ENCODE measurements at places on chromosomes 12 and 14.
A peak's percentile ranks its signal among the peaks of the same experiment; 100 is the strongest.

GRCh38 chr12:108591267-108591980 is 6.5 kb downstream of the TMEM119 start:
- no peak for DNase-seq

DNA sequence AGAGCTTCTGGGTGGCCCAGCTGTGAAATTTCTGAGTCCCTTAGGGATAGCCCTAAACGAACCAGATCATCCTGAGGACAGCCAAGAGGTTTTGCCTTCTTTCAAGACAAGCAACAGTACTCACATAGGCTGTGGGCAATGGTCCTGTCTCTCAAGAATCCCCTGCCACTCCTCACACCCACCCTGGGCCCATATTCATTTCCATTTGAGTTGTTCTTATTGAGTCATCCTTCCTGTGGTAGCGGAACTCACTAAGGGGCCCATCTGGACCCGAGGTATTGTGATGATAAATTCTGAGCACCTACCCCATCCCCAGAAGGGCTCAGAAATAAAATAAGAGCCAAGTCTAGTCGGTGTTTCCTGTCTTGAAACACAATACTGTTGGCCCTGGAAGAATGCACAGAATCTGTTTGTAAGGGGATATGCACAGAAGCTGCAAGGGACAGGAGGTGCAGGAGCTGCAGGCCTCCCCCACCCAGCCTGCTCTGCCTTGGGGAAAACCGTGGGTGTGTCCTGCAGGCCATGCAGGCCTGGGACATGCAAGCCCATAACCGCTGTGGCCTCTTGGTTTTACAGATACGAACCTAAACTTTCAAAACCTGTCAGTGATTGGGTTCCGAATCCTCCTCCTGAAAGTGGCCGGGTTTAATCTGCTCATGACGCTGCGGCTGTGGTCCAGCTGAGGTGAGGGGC is 38.9 kb downstream of the DAD1 start:
- DNase-seq, result no peak

- DNase-seq, result no peak
Measured at GRCh38 chr12:104522985-104523722, 66.4 kb downstream of the CHST11 start.

DNA sequence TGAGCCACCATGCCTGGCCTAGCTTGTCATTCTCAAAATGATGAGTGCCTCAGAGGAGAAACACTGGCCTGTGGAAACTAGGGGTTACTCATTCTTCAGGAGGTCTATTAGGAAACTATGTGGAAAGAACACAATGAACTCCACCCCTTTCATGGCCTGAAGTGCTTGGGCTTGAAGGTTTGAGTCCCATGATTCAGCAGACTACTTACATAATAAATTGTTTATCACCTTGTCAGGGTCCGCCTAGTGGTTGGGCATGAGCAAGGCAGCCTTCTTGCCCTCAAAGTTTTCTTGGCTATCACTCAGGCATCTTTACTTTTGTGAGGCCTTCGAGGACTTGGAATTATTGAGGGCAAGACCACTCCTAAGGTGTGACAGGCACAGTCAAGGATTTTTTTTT is 251.2 kb downstream of the ACSS3 start:
- no peak for DNase-seq

DNA sequence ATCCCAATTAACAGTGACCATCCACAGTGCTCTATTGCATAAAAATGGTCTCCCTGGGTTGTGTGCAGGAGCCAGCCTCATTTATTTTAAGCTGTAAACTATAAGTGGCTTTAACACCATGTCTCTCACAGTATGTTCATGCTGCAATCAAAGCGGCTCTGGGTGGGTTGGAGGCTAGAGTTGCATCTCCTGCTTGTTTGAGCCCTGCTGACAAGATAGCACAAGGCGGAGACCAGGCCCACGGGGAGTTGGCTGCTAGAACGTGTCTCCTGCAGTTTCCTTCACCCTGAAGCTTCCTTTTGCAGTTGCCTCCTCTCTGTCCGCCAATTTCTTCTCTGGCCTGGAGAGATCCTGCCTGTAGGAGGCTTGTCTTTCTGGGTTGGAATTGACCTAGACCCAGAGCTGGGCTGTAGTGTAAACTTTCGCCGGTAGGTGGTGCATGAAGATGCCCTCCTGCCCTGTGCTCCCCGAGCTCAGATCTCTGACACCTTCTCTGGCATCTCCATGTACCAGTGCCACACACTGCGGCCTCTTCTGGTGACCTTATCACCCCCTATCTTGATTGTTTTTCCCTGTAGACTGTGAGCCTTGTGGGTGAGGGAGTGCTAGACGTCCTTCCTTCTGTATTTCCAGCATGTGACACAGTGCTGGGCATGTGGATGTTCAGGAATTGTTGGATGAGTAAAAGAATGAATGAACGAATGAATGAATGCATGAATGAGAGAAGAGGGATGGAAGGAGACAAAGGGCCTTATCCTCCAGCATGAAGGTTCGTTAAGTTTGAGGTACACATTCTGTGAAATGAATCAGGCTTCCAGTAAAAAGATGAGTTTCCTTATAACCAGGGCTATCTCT is 10.4 kb downstream of the OTUB2 start:
- DNase-seq, result peak; percentile 7

DNA sequence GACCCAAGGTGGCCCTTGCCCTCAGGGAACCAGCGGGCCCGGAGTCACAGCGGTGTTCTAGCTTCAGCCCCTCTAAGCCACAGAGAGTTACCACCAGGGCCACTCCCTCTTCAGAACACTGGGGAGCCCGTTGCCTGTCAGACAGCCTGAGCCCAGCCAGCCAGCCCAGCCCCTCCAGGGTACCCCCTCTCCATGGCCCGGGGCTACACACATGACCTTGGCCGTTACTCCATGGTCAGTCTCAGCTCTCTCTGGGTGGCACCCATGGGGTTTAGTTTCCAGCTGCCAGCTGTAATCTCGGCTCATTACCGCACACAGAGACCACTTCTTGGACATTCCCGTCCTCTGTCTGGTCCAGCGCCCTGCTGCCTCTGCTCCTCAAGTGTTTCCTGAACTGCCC is 35.0 kb downstream of the PPP2R5C start:
- DNase-seq, result no peak

- DNase-seq, result no peak
Measured at GRCh38 chr12:52033446-52034140, 17.6 kb upstream of the NR4A1 start.

- DNase-seq, result no peak
Measured at GRCh38 chr12:120719072-120719471, 6.6 kb upstream of the ACADS start.

- DNase-seq, result no peak
Measured at GRCh38 chr12:107264667-107265066, 171.3 kb upstream of the CRY1 start.

GRCh38 chr14:103019826-103020225 is 37.5 kb downstream of the CDC42BPB start:
- no peak for DNase-seq

DNA sequence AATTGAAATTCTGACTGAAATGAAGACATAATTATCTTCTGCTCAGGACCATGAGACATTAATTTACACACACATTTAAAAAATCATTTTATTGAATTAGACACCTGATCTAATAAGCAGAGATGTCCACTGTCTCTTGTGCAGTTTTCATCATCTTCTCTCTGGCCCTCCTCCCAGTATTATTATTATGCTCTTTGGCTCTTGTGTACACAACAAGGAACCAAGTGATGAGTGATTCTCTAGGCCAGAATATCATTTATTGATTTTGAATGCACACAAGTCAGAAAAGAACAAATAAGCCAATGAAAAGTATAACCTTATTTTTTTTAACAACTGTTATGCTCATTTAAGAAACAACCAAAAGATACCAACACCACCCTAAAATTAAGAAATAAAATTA is 244.7 kb upstream of the KRR1 start:
- DNase-seq, result peak; percentile 36

Measured in NCI-H1092 treated with DMSO at 0.1 percent for 48 hours (cell line).